T-helper 22 cell (primary cell): ENCODE measurements at places on chromosomes 4 and X.

DNA sequence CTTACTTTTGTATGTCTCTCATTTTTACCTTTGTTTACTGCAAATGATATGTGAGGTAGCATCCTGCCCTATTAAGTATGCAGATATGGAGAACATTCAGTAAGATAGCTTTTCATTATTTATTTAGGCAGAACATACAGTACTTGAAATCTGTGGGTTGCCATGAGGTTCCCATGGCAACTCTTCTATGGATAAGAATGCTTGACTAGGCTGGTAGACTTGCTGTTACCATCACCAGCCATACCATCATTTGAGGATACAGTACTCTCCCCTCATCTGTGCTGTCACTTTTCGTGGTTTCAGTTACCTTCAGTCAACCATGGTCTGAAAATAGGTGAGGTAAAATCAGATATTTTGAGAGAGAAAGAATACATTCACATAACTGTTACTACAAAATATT, 56.7 kb downstream of the NAF1 start:
- no peak for DNase-seq

GRCh38 chrX:133983256-133983973, 2.0 kb downstream of the GPC3 start:
- no peak for DNase-seq

GRCh38 chr4:577499-578450, 1.7 kb upstream of the TMEM271 start:
- DNase-seq = no peak

DNA sequence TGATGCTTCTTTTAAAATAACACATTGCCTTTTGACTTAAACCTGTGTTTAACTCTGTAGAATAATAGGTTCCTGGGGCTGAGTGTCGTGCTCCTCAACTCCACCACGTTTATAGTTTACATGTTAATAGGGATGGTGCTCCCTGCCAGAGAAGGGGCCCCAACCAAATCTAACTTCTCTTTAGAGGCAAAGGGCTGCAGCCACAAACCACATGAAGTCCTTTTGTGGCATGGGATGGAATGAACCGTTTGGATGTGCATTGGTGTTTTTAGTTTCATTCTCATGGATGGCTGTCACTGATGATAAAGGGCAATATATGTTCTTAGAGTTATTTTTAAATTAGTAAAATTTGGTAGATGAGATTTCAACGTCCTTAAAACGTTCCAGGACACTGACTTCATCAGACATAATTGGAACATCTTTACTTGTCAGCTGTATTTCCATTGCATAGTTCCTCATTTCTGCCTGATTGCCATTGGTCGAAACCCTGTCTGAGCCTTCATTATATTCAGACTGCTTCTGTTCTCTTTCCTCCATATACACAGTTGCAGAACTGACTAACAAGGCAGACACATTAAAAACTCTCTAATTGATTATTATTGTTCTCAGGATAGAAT, 60.4 kb upstream of the HPF1 start:
- DNase-seq = no peak

DNA sequence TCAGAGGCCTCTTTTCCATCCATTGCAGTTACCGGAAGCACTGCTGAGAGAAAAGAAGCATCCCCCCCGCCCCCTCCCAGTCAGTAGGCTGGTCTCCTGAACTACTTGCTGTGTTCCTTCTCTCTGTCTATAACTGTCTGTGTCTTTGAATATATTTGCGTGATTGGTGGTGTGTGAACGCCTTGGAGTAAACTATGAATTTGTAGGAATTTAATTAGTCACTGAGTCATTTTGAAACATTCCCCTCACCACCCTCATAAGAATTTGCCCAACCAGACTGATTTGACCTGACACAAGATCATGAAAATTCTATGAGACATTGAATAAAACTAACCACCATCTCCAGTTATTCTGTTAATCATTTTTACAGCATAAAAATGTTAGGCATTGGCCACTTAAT, 6.7 kb upstream of the NXF3 start:
- DNase-seq = no peak

- no peak for DNase-seq
Observed at GRCh38 chr4:123419885-123420755, 23.5 kb downstream of the SPRY1 start.

DNA sequence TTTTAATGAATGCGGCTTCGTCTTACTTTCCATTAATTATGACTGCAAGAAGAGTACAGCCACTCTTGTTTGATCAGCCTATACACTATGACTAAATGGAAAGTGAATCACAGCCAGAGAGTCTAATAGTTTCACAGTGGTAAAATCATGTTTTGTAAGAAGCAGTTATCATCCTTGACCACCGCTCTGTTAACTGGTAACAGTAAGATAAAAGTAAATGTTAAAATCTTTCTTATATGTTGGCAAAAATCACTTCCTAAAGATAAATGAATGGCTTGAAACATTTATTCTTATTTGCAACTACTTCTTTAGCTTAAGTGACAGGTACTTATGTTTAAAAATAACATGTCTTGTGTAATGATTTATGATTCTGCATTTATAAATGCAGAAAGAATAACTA, 13.2 kb downstream of the GALNT7 start:
- DNase-seq = no peak

DNA sequence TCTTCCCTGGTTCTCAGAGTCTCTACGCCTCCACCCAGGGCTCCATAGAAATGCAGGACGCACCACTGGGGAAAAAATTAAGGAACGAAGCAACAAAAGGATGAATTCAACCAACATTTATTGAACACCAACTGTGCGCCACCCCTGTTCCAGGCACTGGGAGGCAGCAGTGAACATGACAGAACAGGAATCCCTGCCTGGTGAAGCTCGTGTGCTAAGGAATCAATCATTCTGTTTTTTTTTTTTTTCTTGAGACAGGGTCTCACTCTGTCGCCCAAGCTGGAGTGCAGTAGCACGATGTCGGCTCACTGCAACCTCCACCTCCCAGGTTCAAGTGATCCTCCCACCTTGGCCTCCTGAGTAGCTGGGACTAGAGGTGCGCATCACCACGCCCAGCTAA, 1.9 kb upstream of the FTSJ1 start:
- no peak for DNase-seq

DNA sequence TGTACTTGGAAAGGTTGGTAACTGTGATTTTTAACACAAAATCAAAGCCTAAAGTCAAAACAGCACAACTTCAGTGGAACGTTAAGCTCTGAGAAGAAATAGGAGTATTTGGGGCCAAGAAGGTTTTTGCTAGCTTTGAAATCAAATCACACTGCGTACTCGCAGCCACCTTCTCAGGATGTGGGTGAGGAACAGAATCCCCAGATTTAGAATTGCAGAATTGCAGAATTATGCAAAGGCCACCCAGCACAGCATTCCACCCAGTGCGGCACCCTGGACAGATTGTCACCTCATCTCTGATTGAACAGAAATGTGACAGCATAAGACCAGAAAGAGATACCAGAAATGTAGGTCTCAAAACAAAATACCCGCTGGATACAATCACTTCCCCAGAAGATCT, 181.1 kb downstream of the DHX15 start:
- DNase-seq = no peak

DNA sequence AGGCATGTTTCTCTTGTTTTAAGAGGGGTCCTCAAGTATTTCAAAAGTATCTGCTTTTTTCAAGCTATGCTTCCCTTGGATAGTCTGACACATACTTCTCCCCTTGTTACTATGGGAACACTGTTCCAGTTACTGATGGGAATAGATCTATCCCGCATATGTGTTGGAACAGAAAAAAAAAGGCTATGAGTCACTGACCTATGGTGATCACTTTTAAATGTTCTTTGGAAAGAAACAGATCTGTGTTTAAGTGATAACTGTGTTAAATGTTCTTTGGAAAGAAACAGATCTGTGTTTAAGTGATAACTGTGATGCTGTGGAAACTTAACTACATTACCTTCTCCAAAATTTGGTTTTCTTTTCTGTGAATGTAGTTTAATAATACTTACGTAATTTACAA, 303.2 kb downstream of the TEX13C start:
- DNase-seq = no peak

DNA sequence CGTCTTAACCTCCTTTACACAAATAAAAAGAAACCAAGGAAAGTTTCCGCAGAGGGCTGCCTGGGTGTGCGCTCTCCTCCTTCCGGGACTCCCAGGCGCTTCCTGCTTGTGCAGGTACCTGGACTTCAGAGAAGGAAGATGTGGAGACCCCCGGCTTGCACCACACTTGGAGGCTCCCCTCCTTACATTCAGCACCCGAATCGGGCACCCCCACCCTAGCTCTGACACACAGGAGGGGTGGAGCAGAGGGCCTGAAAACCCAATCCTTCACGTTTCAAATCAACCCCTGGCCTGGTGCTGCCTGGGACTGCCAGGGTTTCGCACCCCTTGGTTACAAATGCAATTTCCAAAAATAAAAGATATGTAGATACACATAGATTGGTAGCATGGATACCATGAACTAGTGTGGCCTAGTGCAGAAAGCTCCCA, 3.1 kb downstream of the NKX3-2 start:
- DNase-seq = no peak

DNA sequence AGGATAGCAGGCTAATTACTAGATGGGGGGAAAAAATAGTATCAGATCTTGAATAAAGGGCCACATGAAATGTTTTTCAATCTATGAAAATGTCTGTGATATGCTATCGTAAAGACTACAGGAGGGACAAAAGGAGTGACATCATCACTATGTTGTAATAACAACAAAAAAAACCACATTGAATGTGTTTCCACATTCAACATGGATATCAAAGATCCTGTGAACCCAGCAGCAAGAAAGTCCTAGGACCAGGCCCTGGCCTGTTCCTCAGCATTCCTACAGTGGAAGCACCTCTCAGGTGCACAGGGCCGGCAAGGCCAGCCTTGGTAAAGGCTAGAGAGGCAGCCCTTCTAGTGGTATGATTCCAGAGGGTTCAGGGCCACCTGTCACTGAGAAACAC, 118.3 kb downstream of the RELL1 start:
- no peak for DNase-seq

GRCh38 chr4:100062921-100063320, 112.8 kb upstream of the H2AZ1 start:
- DNase-seq = no peak

DNA sequence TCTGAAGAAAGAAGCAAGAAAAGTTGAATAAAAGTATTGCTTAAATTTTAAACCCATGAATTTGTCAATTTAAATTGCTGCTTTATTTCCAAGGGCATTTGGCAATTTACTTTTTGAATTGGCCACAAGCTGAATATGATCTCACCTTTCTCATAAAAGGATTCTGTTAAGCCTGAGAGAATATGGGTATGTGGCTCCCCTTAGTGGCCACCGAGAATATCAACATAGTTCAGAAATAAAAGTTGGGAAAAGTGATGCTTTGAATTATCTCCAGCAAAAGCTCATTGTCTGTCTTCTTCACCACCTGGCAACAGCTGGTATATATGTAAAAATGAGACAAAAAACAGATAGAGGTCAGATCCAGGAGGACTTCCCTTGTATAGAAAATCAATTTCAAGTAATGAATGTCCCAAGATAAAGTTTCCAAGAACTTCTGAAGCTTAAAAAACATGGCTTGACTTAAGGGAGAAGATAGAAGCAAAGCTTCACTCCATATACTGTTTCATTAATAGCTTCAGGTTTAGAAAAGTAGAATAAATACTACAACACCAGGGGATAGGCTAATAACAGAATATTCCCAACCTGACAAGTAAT, 290.7 kb upstream of the FAM241A start:
- no peak for DNase-seq

GRCh38 chr4:55543858-55544257, 2.9 kb downstream of the CLOCK start:
- no peak for DNase-seq

DNA sequence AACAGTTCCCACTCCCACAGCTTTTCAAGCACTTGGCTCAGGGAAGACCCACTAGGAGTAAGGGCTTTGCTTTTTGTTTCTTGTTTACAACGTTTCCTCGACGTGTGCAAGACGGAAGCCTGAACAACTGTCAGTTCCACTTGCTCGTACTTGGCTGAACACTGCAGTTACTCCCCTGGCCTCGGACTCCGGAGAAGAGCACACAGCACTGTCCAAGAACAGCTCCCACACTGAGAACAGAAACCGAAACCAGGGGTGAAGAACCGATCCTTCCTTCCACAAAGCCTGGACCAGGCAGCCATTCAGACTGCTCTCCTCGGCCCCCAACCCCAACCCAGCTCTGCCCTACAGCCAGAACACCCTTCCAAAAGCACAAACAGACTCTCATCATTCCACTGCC, 25.5 kb downstream of the IRF2 start:
- no peak for DNase-seq

- no peak for DNase-seq
Observed at GRCh38 chr4:169258141-169258540, 12.6 kb downstream of the SH3RF1 start.

DNA sequence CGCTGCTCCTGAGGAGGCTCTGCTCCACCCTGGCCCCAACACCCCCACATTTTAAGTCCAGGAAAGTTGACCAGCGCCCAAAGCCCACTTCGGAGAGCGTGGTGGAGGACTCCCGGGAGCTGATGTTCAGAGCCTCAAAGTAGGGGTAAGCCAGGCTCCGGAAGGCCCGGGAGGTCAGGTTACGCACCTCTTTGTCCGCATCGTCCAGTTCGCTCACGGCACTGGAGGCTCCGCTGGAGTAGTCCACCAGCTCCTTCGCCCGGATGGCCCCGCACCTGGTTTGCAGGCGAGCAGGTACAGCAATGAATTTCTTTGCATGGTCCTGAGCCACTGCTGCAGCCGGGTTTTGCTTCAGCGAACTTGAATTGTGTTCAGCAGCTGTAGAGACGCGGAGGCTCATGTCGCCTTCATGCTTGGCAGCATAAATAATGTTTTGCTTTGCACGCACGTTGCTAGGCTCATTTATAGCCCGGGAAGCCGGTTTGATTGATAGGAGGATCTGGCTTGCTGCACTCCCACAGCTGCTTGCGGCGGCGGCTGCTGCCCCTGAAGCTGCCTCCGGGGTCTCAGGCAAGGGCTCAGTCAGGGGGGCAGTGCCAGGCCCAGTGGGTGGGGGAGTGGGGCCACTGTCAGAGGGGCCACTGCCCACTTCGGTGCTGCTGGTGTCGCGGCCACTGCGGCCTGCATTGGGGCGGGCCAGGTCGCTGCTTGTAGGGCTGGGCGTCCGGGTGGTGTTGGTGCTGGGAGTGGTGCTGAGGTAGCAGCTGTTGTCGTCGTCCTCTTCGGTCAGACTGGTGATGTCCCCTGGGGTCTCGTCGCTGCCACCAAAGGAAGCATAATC, 4.8 kb downstream of the C4orf54 start:
- DNase-seq = no peak

GRCh38 chr4:118367361-118367760, 14.6 kb upstream of the PRSS12 start:
- DNase-seq = no peak

GRCh38 chrX:150352581-150352980, 10.5 kb upstream of the MAMLD1 start:
- no peak for DNase-seq

- no peak for DNase-seq
Observed at GRCh38 chr4:147220833-147221232, 260.1 kb upstream of the EDNRA start.

DNA sequence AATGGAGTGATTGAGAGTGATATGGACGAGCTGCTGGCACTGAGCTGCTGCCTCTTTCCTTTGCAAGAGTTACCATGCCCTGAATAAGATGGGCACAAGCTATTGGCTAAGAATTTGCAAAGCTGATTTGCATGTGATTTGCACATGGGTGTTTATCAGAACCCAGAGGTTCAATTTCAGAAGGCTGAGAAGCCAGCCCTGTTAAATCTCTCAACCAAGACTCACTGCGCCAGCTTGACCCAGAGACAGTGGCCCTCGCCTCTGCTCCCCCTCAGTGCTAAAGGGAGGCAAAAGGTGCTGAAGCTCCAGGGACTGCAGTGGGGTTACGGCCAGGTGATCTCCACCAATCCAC, 701 bp downstream of the ARHGAP4 start:
- no peak for DNase-seq
